ENCODE measurements at places on chromosomes 1 and 21.

- peak; percentile 75 for DNase-seq
Observed at GRCh38 chr1:165928075-165928731, 100.8 kb downstream of the UCK2 start.

GRCh38 chr1:44511769-44512168 is 106.7 kb downstream of the RNF220 start:
- DNase-seq, result no peak

DNA sequence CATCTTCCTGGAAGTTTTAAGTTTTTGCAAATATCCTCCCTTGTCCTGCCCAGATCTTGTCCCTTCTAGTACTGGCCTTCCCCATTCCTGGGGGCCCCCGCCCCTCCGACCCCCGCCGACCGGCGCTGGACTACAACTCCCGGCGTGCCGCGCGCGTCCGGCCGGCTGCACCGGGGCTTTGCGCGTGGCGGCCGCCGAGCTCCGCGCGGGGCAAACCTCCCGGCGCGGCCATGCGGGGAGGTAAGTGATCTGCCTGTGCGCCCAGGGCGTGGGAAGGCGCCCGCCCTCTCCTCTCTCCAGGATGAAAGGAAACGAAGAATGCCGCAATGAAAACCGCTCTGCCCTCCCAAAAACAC is 3.2 kb upstream of the SAMD13 start:
- no peak for DNase-seq

DNA sequence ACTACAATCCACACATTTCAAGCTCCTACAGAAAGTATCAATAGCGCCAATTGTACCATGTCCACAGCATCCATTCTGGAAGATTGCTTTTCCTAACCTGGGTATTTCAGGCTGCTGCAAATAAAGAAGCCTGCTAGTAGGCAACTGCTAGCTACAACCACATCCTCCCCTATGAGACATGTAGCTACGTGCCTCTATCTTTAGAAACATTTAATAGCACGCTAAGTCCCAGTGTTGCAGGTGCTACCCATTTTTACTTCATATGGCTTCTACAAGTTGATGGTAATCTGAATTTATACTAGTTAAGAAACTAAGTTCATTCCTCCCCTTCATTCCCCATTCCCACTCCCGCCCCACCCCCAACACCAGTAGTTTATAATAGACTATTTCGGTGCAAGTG is 7.4 kb upstream of the AMPD1 start:
- DNase-seq, result no peak

GRCh38 chr1:23122023-23122748 is 46.5 kb downstream of the LUZP1 start:
- no peak for DNase-seq

DNA sequence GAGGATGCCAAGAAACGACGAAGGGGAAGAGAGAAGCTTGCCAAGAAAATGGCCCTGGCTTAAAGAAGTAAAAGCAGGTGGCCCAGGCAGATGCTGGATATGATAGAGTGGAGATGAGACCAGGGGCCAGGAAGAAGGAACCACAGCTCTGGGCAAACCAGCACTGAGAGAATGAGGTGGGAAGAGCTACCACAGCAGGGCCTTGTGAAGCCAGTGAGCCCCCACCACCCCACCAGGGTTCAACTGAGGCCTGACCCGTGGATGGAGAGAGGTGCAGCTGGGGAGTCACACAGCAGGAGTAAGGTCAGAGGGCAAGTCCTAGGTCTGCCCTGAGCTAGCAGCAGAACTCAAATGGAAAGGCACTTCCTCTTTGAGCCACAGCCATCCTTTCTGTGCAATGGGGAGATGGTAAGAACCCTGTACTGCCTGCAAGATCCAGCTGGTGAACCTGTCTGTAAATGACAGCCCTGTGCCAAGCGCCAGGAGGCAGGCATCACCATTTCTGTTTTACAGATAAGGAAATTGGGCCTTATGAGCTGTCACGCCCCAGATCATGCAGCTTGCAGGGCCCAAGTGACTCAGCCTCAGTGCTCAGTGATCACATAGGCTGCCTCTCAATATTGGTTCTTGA is 8.5 kb downstream of the SH3BGRL3 start:
- DNase-seq, result no peak

GRCh38 chr21:38832664-38833063 is 26.9 kb downstream of the ETS2 start:
- no peak for DNase-seq

- DNase-seq, result no peak
Observed at GRCh38 chr1:224317383-224318045, 12.5 kb downstream of the NVL start.

- DNase-seq, result peak; percentile 75
Observed at GRCh38 chr1:203702130-203702577, 62.8 kb upstream of the LAX1 start.

DNA sequence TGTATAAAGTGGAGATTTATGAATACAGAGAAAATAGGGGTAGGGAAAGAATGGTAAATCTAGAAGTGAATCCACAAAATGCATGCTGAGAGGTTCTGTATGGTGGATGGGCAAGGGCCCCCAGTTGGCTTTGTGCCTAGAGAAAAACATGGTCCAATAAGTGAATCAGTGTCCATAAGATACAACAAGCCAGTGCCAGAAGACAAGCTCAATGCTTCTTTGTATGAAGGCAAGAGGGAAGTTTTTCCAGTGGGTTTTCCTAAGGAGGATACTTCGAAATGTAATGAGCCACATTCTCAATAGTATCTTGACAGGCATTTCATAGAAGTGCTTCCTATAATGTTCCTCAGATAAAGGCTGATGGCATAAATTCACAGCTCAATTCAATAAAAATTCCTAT is 169.4 kb upstream of the HMCN1 start:
- no peak for DNase-seq

DNA sequence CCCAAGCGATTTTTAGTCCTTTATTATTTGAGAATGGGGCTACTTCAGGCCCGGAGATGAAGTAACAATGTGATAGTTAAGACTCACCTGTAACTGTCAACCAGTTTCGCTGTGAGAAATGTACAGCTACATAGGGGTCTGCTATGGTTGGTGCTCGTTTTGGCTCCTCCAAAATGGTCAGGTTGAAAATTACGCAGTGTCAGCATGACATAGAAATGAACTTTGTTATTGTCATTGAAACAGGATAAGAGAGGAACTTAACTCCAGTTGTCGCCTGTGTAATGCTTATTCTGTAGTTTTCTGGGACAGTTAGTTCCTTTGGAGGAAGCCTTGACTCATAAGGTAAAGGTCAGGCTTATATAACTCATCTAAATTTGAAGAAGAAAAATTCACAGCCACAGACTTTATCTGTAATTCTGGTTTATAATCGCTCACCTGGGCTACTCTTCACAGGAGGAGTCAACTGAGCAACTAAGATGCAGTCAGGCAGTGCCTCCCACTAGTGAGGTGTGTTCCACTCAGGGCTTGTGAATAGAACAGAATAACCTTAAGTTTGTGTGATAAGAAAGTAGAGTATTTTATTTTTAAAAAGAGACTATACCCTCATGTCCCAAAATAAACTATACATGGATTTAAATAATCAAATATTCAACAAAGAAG is 130.9 kb downstream of the CD247 start:
- no peak for DNase-seq

GRCh38 chr1:154182344-154183045 is 9.4 kb downstream of the TPM3 start:
- peak; percentile 53 for DNase-seq

DNA sequence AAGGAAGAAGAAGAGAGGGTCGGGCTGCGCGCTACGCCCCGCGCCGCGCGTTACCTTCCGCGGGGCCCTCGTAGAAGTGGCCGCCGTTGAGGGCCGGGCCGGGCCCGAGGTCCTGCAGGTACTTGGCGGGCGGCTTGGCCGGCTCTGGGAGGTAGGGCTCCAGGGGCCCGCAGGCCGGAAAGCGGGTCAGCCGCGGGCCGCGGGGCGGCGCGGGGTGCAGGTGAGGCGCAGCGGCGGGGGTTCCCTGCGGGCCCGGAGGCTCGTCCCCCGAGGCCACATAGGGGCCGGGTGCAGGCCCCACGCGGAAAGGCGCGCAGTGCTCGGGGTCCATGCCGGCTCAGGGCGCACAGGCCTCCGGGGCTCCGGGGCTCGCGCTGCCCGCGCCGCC is 196 bp downstream of the ALX3 start:
- no peak for DNase-seq

DNA sequence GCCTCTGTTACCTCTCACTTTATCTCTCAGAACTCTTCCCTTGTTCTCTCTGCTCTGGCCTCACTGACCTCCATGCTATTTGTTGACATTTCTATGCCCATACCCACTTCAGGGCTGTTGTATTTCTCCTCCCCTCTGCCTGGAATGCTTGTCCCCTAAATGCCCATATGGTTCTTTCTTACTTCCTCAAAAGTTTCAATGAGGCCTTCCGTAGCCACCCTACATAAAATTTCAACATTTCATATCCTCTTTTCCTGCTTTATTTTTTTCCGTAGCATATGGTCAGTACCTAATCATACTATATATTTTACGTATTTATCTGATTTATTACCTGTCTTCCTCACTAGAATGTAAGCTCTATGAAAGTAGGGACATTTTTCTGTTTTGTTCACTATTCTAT is 47.1 kb upstream of the ZYG11A start:
- DNase-seq, result no peak

- DNase-seq, result no peak
Observed at GRCh38 chr21:45977396-45977795, 4.2 kb upstream of the COL6A1 start.

GRCh38 chr21:19640964-19641363 is 1237.4 kb upstream of the TMPRSS15 start:
- DNase-seq, result no peak

DNA sequence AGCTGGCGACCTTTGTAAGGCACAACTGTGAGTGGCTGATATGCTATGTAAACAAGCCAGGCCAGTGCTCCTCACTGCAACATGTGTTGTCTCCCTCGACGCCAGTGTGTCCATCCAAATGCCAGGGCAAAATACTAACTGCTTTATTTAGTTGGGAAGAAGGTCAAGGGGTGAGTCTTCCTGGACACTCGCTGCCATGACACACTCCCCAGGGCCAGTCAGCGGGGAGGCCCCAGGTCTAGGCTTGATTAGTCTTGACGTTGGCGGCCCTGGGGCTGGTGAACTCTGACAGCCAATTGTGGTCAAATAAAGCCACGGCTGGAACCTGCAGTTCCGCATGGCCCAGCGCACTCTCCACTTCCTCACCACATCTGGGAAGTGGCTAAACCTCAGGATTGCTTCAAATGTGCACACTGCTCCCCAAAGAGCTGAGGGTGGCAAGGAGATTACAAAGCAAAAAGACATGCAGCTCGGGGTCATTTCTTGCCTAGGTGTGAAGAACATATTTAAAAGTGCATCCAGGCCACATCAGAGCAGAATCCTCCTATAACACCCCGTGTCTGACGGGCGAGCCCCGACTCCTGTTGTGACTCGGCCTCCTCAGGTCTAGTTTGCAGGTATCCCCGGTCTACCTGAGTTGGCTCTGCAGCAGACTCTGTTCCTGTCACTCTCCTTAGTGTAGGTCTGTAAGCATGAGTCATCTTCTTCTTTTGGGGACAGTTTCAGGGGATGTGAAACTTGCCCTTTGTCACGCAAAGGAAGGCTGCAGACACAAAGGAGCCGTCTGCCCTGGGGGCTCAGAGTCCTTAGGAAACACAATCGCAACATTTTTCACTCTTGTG is 183.5 kb downstream of the RUNX1 start:
- no peak for DNase-seq

- no peak for DNase-seq
Observed at GRCh38 chr21:42649122-42650032, 4.0 kb upstream of the PDE9A start.

DNA sequence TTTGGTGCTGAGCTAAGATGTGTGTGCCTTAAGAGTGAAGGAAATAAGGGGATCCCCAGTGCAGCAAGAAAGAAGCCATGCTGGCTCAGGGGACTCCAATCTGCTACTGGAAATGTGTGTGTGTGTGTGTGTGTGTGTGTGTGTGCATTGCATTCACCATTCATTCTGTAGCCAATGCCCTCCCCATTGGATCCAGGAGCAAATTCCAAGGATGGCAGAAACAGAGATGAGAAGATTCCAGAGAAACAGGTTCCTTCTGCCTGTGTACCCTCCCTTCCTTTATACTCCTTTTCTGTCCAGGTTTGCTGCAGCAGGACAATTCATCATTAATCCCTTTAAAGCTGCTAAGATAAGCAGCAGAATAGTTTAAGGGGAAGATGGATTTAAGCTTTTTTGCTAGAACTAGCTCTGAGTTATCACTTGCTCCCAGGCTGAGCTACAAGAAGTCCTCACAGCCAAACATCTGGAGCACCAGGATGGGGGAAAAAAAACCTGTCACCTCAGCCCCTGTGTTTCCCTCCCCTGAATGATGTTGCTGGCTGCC is 3.2 kb downstream of the SLC6A17 start:
- no peak for DNase-seq

DNA sequence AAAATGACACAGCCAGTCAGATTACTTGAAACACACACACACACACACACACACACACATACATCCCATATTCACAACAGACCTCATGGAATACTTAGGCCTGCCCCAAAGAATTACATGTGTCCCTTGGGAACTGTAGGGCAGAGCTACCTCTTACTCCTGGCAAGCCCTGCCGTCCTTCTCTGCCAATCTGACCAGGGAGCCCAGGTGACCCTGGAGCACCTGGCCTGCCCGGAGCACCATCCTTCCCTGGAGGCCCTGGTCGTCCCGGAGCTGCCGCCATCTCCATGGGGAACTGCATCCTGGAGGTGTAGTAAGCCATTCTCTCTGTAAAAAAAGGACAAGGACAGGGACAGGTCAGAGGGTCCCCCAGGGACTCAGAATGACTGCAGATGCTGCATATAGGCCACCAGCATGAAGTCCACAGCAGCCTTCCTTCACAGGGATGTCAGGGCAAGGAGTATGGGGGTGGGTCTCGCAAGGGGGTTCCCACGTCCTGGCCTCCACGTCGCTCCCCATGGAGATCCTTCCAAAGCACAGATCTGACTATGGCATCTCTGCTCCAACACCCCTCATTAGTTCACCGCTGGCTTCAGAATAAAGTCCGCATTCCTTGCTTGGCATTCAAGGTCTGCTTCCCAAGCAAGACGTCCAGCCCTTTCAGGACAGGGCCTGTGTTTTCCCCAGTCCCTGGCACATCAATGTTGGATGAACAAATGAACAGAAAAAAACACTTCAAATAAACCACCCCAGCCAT is 9.2 kb upstream of the PEF1 start:
- no peak for DNase-seq
